ENCODE measurements at places on chromosomes 7 and 10.

- no peak for DNase-seq
Observed at GRCh38 chr10:62384447-62385081, 10.4 kb downstream of the ZNF365 start.

GRCh38 chr7:66627881-66628360 is 760 bp upstream of the KCTD7 start:
- peak; percentile 33 for DNase-seq

- DNase-seq, result no peak
Observed at GRCh38 chr7:1695800-1696454, 25.9 kb downstream of the ELFN1 start.

GRCh38 chr7:151491859-151492258 is 27.8 kb downstream of the RHEB start:
- DNase-seq, result no peak

- DNase-seq, result no peak
Observed at GRCh38 chr7:23230641-23231101, 15.9 kb upstream of the GPNMB start.

- DNase-seq, result no peak
Observed at GRCh38 chr7:72152161-72153131, 259.7 kb downstream of the CALN1 start.

- no peak for DNase-seq
Observed at GRCh38 chr7:112749775-112750174, 40.4 kb downstream of the TMEM168 start.

- no peak for DNase-seq
Observed at GRCh38 chr10:23311034-23311433, 33.6 kb downstream of the C10orf67 start.

DNA sequence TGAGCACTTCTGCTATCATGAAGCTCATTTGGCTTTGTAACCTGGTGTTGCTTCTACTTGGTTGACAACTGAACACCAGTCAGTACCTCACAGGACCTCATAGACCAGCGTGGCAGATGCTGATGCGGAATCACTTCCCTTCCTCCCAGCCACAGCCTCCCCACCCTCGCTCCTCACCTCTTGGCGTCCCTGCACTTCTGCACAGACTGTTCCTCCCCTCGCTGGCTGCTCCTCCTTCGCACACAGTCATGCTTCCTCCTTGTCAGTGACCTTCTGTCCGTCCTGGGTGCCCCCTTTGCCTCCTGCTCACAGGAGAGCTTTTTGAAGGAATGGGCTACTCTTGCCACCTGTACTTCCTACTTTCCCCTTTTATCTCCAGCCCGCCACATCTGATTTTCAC is 61.4 kb upstream of the CTBP2 start:
- no peak for DNase-seq

DNA sequence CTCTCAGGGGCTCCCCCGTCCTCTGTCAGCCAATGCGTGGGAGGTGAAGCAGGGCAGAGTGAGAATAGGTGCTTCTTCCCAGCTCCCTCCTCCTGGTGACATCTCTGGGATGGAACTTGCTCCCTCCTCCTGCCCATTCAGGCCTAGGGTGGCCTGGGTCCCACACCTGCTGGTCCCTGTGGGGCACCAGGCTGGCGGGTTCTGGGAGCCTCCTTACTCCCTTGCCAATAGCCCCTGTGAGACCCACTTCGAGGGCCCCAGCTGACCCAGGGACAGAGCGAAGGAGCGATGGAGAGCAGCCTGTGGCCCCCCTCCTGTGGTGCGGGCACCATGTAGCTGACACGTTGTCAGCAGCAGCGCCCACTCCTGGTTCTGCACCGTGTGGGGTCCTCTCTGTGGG is 512.6 kb downstream of the GLRX3 start:
- no peak for DNase-seq

GRCh38 chr7:128104108-128104742 is 73.0 kb upstream of the LRRC4 start:
- peak; percentile 21 for DNase-seq

DNA sequence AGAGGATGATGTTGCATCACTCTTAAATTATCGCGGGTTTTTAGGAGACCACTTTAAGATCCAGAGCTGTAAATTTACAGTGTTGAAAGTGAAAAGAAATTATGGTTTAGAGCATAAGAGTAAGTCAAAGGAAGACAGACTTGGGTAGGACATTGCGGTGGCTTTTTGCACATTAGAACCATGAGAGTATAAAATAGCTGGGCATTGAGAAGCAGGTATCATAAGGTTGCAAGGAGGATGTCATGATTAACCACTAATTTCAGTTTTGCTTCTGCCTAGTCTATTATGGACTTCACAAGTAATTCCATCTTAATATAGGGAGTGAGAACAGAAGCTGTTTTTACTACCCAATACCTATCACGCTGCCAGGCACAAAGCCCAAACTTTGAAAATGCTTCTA is 57.7 kb downstream of the CALCR start:
- DNase-seq, result no peak

- DNase-seq, result no peak
Observed at GRCh38 chr10:33042565-33042964, 84.5 kb upstream of the ITGB1 start.

DNA sequence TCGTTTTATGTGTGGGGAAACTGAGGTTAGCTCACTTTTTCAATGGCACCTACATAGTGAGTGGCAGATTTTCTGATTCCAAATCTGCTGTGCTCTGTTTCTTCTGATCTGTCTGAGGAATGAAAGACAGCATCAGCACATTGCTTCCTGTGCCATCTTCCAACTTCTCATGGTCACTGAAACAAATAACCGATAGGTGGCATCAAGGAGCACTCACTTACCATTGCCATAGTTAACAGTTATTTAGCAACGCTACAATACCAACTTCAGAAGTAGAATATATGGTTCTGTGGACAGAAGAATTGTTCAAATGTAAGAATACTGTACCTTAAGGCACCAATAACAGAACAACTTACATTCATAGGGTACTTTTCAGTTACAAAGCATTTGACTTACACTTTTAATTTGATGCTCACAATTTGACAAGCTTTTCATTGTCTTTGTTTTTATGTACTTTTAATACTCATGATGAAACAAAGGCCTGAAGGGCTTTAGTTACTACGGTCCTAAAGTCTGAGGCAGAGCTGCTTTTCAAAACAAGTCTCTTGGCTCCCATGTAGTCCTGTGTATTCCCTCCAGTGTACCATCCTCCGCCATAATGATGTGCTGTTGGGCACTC is 228.9 kb upstream of the TCF7L2 start:
- no peak for DNase-seq

- DNase-seq, result no peak
Observed at GRCh38 chr7:27250557-27251070, 8.0 kb downstream of the EVX1 start.

- DNase-seq, result no peak
Observed at GRCh38 chr10:36200577-36200976, 558.5 kb upstream of the FZD8 start.

DNA sequence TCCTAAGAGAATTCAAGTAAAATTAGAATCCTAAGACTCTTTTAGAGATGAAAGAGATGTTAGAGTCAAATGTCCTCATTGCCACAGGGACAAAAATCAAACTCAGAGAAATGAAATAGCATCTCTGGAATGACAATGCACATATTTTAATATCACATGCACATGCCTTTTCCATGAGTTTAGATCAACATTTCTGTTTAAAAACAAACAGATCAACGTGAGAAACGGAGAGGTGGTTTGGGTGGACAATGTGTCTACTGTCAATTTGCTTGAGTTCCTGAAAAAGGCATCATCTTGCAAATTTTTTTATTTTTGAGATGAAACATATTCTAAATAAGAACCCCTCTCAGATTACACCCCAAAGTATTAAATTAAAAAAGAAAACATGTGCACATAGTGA is 130.0 kb downstream of the CHRM2 start:
- no peak for DNase-seq

DNA sequence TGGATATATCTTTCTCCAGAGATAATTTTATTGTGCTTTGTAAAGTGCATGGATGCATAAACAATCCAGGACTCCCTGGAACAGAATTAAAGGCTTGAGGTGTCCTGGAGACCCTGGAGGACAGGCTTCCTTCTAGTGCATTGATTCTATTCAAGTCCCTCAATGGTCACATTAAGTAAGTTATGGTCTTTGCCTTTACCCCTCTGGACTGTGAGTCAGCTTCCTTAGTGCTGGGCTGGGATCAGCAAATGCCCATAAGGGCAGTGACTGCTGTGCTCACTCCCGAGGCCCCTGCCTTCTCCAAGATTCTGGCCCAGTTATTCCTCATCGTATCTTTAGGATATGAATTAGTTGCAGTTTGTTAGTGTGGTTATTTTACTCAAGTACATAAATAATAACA is 178.7 kb upstream of the PRSS58 start:
- DNase-seq, result no peak

- DNase-seq, result no peak
Observed at GRCh38 chr10:17226891-17227303, 1.1 kb upstream of the VIM start.

- no peak for DNase-seq
Observed at GRCh38 chr10:124529661-124530214, 68.1 kb downstream of the LHPP start.

DNA sequence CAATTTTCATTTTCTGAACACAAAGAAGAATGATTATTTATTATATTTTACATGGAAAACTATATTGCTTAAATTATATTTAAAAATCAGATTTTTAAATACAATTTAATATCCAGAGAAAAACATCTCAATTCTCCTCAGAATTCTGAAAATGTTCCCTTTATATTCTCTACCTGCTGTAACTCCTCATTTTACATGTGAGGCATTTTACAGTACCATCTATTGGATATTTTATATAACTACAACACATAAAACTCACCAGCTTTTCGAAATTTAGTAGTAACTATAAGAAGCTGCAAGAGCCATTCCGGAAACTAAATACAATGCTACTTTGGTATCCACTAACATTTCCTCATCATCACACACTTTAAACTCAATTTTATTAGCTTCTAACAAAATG is 264.6 kb downstream of the DGKB start:
- DNase-seq, result no peak

DNA sequence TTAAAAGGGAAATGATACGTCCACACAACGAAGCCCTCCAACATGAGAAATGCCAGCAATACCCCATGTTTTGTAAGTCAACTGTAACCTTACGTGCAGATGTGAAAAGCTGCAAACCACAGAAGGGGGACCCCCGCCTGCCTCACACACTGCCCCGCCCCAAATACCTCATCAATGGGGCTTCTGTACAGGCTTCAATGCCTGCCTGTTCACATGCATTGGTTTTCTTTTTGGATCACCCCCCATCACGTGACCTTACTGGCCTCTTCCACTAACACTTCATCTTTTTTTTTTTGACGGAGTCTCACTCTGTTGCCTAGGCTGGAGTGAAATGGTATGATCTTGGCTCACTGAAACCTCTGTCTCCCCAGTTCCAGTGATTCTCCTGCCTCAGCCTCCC is 224.0 kb downstream of the TNS3 start:
- no peak for DNase-seq

- DNase-seq, result no peak
Observed at GRCh38 chr7:36977878-36978277, 253.6 kb upstream of the AOAH start.

DNA sequence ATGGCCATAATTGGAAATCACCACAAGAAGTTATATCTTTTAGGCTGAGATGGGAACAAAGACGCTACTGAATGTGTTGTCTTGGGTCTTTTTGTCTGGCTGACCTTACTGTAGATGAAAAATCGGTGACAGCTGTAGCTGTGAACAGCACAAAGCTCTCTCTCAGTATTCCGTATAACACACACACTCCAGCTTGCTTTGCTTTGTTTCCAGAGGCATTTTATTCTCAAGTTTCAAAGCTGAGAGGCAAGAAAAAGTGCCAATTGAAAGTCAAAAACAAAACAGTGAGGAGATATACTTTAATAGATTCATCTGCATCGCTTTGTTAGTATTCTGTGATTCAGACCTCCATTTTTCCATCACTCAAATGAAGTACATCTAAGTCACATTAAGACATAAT is 39.6 kb upstream of the CABCOCO1 start:
- no peak for DNase-seq

- DNase-seq, result no peak
Observed at GRCh38 chr7:2060701-2061100, 172.0 kb downstream of the MAD1L1 start.

GRCh38 chr7:117730390-117730789 is 142.9 kb downstream of the CTTNBP2 start:
- no peak for DNase-seq

- no peak for DNase-seq
Observed at GRCh38 chr7:72025381-72025960, 386.7 kb downstream of the CALN1 start.

DNA sequence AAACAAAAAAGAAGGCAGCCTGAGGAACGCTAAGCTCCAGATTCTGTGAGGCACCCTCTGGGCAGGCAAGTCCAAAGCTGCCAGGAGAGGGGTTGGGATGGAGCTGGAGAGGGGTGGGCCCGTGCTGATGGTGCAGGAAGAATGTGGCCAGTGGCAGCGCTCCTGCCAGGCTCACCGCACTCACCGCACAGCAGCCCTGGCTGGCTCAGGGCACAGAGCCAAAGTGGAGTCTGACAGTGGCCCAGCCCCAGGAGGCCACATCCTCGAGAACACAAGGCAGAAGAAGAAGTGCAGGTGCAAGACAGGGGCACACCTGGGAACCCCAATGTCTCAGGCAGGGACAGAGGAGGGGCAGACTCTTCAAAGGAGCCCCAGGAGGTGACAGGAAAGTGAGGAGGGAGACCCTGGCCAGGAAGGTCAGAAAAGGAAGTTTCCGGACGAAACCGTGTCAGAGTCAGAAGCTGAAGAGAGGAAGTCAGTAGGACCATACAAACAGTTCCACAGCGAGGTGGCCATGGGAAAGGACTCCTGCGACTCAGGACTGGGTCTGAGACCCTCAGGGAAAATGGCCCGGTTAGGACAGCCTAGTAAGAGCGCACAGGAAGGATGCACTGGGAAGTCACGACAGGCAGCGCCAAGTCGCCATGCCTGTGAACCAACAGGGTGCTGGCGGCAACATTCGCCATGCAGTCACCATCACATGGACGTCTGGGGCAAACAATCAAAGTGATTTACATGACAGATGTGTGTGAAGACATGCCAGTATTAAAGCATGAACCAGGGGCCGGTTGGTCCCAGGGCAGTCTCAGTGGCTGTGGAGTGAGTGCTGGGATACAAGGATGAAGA is 54.4 kb downstream of the COBL start:
- DNase-seq, result no peak

All from CD4-positive, alpha-beta T cell treated with Interleukin-6 for 4 hours (primary cell).